ENCODE measurements at places on chromosomes 4 and X. TPM values are rescaled to one million over a fixed set of nuclear protein-coding genes. Genes with fewer than 3 reads are reported as not detected.

Gene DMRTC1
- not detected for total RNA-seq

Gene GYPB
- not detected for total RNA-seq

Gene FRG2
- total RNA-seq: 0.09 TPM

Gene CTAG1A
- not detected for total RNA-seq

Gene GAGE12E
- not detected for total RNA-seq

Gene MED28
- total RNA-seq: 47.7 TPM

Gene PGAM4
- total RNA-seq: 0.66 TPM

Gene SNCA
- total RNA-seq: 0.22 TPM

Gene CRMP1
- total RNA-seq: 2.5 TPM

Gene ERVMER34-1
- 0.49 TPM for total RNA-seq

Gene DDX60
- total RNA-seq: 4.2 TPM

Gene NOX1
- not detected for total RNA-seq

Gene WAS
- total RNA-seq: not detected

Gene TMPRSS11B
- total RNA-seq: not detected

Gene ETDA
- not detected for total RNA-seq

Gene MID1
- total RNA-seq: 51.9 TPM

Gene SSX4
- total RNA-seq: not detected

Gene SPANXN4
- total RNA-seq: not detected

Gene TMEM271
- not detected for total RNA-seq

Gene SYTL4
- 2.6 TPM for total RNA-seq

Gene GPRIN3
- total RNA-seq: 5.7 TPM

Measured in A549 treated with RU486 at 1 μM for 4 hours (cell line).